Fibroblast of skin of left quadriceps (primary cell): ENCODE measurements at places on chromosomes 5 and 9.

DNA sequence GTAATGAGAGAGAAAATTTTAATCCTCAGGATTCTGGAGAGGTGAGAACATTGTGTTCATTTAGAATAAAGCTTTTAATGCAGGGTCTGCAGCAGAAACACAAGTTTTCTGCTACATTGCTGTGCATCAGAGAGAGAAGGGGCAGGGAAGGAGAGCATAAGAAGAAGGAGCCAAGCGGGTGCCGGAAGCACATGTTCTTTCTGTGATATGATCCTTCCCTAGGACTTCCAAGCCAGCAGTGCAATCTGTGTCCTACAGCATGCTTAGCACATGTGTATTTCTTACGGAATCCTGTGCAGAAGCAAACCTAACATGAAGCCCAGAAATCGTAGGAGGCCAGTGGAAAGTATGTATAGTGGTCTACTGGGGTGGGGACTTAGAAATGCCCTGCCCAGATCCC is 458.3 kb upstream of the BRINP1 start:
- DNase-seq: no peak

GRCh38 chr9:128254362-128254761 is 21.4 kb downstream of the GOLGA2 start:
- DNase-seq: no peak

DNA sequence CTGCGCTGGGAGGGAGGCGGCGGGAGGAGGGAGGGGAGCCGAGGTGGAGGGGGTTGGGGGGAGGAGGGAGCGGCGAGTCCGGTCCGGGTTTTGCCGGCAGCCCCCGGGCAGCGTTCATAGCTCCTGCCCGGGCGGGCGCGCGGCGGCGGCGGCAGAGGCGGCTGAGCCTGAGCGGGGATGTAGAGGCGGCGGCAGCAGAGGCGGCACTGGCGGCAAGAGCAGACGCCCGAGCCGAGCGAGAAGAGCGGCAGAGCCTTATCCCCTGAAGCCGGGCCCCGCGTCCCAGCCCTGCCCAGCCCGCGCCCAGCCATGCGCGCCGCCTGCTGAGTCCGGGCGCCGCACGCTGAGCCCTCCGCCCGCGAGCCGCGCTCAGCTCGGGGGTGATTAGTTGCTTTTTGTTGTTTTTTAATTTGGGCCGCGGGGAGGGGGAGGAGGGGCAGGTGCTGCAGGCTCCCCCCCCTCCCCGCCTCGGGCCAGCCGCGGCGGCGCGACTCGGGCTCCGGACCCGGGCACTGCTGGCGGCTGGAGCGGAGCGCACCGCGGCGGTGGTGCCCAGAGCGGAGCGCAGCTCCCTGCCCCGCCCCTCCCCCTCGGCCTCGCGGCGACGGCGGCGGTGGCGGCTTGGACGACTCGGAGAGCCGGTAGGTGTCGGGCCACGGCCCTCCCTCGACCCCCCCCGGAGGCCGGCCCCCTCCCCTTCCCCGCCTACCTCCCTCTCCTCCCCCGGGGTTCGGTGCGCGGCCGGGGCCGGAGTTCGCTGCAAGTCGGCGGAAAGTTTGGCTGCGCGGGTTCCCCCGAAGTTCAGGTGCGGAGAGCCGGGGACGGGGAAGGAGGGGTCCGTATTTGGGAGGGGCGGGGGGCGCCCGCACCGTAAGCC is at the start of gene CXXC5:
TSS of gene CXXC5 (plus strand) at position 145 of the 877 bp plus-strand sequence. CDS start 32,175 bp downstream, outside the sequence.
- peak; percentile 68 for DNase-seq

DNA sequence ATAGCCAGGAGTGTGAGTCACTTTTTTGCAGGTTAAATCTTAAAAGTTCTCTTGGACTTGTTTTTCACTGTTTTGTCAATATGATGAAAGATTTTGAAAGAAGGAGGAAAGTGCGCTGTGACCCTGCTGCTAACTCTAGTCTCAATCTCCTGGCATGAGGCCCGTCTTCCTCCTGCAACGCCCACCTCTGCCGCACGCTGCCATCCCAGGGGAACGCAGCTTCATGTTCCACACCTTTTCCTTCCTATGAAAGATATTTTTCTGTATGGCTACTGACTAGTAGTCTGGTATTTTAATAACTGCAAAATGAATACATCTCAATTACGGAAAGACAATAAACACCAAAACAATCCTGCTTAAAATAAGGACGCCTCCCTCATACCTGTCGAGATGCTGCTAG is 8.3 kb downstream of the PPIC start:
- no peak for DNase-seq

- no peak for DNase-seq
Measured at GRCh38 chr5:171622010-171622409, 163.6 kb upstream of the SMIM23 start.

- DNase-seq: no peak
Measured at GRCh38 chr5:173835131-173835530, 53.0 kb upstream of the CPEB4 start.

- no peak for DNase-seq
Measured at GRCh38 chr9:81534138-81534875, 155.0 kb downstream of the TLE1 start.

- DNase-seq: no peak
Measured at GRCh38 chr9:101372327-101373118, 12.3 kb downstream of the BAAT start.

DNA sequence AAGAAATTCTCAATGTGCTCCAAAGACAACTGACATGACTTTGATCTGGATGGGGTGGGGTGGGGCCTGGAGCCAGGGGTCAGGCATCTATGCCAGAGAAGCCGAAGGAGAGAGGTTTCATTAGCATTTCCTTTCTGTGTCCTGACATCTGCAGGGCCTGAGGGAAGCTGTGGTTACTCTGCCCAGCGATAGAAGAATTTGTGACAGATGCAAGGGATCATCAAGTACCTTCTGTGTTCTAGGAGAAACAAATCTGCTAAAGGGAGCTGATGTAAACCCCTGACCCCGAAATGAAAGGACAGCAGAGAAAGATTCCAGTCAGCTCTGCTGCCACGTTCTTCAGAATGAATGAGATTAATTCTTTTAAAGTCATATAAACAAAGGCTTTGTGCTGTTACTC is 335.7 kb downstream of the PRELID2 start:
- no peak for DNase-seq

- DNase-seq: no peak
Measured at GRCh38 chr9:114372921-114373448, 14.8 kb downstream of the AKNA start.

- DNase-seq: no peak
Measured at GRCh38 chr5:139838381-139839197, 43.0 kb downstream of the PSD2 start.

GRCh38 chr9:35820076-35820475 is 5.2 kb upstream of the HINT2 start:
- DNase-seq: peak; percentile 51

DNA sequence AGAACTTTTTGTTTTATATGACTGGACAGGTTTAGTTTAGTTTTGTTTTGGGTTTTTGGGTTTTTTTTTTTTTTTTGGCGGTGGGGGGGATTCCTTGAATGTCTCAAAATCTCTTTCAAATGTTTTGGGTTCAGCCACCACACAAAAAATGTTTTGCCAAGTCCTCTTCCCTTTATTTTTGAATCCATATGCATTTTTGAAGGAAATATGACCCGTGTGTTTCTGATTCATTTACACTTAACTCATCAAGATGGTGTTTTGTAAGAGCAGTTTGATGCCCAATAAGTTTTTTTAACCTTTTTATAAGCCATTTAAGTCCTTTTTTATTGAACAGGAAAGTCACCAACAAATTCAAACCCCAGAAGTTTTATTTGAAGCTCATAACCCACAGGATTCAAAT is 209.8 kb downstream of the CWC27 start:
- no peak for DNase-seq

DNA sequence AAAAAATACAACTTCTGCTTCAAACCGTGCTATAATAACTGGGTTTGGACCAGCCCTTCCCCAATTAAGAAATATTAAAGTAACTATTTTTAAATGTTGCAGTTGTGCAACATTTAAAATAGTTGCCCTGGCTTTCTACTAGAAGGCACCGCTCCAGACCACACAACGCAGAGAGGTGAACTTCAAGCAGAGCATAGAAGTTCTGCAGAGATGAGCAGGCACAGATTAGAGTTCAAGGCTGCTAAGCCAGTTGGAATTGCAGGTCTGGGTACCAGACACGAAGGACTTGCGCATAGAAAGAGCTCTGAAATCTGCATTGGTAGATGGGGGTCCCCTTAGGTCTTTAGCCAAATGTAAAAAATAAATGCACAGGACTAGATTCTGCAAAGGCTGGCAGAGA is 58.7 kb upstream of the GALNT10 start:
- DNase-seq: no peak

- no peak for DNase-seq
Measured at GRCh38 chr9:27391040-27391895, 94.3 kb upstream of the EQTN start.

DNA sequence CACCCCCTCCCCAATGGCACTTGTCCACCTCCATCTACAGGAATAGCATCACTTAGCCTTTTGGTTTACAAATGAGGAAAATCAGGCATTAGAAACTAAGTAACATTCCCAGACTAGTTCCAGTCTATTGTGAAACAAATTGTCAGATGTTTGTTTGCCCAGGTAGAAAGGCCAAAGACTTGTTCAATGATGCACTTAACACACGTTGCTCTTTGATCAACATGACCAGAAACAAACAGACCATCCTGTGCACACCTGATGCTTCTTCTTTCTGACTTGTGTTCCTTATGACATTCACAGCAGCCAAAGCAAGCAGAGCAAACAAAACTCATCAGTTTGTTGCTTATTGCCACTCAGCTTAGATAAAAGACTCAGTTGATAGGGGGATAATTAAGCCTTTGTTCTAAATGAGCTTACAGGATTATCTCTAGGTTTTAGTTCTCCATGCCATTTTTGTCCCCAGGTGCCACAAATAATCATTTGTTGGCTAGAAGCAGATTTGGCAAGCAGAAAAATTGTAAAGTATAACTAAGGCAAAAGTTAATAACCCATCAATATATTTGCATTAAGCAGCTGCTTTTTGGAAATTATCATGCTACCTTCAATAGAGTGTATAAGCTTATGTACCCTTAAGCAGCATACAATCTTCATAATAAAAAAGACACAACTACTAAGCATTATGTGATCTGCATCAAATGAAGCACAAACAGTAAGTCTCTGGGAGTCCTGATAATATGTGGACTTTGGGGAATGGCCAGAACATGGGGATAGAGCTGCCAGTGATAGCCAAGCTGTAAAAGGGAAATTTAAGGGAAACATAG is 26.3 kb upstream of the FST start:
- DNase-seq: no peak

DNA sequence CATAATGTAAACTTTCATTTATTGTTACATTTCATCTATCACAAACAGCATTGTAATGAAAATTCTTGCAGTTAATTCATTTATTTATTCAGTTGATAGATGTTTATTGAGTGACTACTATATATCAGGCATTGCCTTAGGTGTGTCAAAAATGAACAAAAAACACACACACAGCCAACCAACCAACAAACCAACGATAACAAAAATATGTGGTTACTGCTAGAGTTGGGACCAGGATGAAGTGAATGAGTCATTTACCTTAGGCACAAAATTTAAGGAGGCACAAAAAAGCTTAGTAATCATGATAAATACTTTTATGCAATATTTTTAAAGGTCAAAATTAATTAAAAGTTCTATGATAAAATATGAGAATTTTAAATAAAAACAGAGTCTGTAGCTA is 223.4 kb downstream of the CSNK1G3 start:
- DNase-seq: no peak

DNA sequence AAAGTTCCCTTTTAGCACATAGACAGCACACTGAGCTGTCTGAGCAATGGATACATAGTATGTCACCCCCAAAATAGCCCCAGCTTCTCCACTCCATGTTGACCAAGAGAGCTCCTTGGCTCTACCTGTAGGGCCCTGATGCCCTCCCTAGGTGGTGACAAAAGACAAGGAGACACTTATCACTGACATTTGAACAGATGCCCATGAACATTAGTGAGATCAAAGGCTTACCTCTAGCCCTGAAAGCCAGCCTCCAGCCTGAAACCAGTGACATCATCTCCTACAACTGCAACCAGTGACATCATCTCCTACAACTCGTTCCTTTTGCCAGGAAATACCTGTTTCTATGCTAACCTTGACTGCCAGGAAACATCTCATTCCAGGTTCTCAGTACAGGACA is 122.7 kb downstream of the FSTL4 start:
- DNase-seq: no peak

DNA sequence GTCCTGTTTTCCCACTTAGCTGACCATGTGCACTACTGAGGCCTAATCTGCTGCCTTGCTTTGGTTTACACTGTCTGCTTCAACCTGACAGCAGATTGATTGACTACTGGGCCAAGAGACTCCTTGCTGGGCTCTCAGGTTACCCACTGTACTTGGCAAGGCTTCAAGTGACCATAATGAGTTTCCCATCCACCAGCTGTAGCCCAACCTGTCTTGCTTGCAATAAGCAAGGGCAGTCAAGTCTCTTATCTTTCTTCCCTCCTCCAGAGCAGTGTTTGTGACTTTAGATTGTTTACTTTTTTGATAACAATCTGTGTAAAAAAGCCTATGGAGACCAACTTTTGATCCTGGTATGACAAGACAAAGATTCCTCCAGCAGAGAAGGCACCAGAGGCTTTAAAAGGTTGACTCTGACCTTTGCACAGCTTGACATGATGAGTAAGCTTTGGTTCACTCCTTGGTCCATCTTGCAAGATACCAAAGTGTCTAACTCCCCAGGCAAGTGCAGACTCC is 912.3 kb upstream of the SEMA6A start:
- DNase-seq: no peak

- DNase-seq: no peak
Measured at GRCh38 chr9:87573841-87574342, 76.2 kb downstream of the DAPK1 start.

DNA sequence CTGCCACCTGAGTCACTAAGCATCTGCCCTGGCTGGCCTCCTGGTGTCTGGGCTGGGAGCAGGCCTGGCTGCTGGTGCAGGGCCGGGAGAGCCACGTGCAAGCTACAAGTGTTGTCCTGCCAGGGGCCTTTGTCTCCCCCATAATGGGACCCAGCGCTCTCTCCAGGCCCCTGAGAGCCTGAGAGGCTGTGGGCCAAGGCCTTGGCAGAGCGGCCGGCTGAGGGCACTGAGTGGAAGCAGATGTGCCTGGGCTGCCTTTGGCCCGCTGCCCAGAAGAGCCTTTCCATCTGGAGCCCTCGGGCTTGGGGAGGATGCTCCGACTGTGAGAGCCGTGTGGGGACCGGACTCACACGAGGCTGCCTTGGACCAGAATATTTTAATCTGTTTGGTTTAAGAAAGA is 185.5 kb downstream of the RGS3 start:
- no peak for DNase-seq

GRCh38 chr9:752201-752600 is 89.3 kb upstream of the DMRT1 start:
- peak; percentile 84 for DNase-seq
